CD4-positive, alpha-beta T cell treated with Interleukin-21 for 1 hour (primary cell): ENCODE measurements at places on chromosomes 7 and 10.

DNA sequence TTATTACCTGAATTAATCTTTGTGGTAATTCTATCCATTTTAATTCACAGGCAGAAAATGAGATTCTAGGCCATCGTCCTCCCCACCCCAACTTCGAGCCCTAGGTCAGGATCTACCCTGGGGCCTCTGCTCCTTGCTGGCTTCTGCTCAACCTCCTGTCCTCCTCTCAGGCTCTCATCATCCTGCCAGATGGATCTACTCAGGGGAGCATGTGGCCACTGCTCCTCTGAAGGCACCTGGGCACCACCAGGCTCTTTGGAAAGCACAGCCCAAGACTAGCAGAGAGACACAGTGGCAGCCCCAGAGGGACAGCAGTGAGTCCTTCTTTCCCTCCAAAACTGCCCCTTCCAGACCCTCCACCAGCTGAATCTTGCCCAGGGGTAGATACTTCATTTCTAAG is 248.2 kb downstream of the TCERG1L start:
- DNase-seq = no peak

DNA sequence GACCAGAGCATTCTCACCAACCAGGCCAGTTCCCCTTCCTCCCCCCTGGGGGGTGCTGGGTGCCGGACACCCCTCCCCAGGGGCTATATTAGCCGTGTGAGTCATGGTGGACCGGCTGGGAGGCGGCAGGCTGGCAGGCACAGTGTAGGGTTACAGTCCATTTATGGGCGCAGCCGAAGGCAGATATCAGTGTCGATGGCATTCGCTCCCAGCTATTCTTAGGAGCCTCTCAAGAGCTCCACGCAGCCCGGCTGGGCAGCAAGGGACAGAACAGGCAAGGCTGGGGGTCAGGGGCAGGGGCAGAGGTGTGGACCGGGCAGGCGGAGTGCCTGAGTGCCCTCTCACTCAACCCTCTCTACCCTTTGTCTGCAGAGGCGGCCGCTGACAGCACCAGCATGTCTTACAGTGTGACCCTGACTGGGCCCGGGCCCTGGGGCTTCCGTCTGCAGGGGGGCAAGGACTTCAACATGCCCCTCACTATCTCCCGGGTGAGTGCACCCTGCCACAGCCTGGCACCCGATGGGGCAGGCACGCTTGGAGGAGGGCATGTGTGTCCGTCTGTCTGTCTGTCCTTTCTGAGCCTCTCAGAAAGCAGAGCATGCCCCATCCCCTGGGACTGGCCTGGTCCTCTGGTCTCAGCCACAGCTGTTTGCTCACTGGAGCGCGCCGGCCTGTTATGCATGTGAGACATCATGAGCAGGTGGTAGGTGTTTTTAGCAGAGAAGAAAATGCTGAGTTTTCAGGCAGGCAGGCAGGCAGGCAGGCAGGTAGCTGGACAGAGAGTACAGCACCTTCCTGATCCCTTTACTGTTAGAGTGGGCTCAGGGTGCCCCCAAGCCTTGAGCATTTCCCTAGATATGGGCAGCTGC is at the start of gene LDB3:
LDB3 (plus strand) TSS at position 215 of the 869 bp plus-strand sequence; CDS start at position 396, 181 bp downstream.
- DNase-seq = no peak

DNA sequence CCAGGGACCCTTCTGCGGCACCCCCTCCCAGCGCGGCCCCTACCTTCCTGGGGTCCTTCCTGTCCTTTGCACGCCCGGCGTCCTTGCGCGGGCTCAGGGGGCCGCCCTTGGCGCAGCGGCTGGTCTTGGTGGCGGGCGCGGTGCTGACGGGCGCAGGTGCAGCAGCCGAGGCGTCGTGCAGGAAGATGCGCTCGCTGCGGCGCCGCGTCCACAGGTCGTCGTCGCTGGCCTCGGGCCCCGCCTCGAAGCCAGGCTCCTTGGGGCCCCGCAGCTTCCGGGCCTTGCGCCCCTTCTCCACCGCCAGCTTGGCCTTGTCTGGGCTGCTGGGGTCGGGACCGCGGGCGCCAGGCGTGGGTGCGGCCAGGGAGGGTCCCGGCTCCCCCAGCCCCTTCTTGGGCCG is 49.8 kb downstream of the SLC29A4 start:
- DNase-seq = no peak

GRCh38 chr7:155349601-155350331 is 52.1 kb downstream of the INSIG1 start:
- DNase-seq = no peak

DNA sequence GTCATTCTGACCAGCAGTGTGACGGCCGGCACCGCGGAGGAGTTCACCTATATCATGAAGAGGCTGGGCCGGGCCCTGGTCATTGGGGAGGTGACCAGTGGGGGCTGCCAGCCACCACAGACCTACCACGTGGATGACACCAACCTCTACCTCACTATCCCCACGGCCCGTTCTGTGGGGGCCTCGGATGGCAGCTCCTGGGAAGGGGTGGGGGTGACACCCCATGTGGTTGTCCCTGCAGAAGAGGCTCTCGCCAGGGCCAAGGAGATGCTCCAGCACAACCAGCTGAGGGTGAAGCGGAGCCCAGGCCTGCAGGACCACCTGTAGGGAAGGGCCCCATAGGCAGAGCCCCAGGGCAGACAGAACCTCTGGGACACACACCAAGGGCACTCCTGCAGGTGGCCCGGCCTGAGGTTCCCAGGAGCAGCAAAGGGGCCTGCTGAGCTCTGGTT is 9.0 kb downstream of the RBP3 start:
- DNase-seq = no peak

DNA sequence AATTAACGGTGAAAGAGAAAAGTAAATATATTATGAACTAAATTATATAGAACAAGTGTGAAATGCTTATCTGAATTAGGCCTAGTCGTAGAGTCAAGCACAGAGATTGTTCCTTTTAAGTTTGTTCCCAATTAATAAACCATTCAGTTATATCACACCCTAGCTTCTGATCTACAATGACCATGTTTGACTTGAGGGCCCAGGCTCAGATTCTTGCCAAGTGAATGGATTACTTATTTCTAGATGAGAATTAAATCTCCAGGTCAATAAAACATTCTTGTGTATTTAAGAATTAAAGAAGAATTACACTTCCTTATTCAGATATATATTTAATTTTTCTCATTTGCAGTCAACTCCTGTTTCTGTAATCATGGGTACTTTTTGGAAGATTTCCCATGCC is 37.4 kb upstream of the ARL4A start:
- DNase-seq = no peak

DNA sequence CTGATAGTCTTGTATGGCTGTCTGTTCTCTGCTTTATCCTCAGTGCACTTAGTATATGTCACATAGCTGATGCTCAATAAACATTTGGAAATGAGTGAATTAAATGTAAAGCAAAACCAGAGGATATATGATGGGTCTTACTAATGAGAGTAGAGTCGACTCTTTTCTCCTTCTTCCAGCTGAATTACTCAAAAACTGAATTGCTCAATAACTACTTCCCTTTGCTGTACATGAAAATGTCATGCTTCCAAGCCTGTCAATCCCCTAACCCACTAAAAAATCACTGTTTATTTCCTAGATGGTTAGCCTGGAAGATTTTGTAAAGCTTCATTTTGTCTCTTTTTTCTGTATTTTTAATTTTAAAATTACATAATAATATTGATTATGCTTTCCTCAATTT is 88.0 kb downstream of the OR13A1 start:
- DNase-seq = no peak

DNA sequence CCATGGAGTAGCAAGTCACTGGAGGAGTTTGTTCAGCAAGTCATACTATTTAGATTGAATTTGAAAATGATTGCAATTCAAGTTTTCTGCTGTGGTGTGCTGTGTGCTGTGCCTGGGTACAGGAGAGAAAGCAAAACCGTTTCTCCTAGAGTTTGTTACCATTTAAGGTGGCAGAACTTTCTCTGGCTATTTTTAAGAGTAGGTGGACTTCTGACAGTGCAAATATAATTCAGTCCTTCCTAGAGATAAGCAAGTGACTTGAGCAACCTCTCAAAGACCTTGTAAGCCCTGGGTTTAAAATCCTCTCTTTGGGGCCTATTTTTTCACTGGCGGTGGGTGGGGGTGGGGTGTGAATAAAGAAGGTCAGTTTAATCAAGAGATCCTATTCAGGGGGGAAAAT is 42.9 kb upstream of the FGL2 start:
- DNase-seq = no peak

- DNase-seq = no peak
Observed at GRCh38 chr10:10919976-10920375, 97.7 kb upstream of the CELF2 start.

- DNase-seq = no peak
Observed at GRCh38 chr7:101162551-101163278, 2.7 kb downstream of the VGF start.

DNA sequence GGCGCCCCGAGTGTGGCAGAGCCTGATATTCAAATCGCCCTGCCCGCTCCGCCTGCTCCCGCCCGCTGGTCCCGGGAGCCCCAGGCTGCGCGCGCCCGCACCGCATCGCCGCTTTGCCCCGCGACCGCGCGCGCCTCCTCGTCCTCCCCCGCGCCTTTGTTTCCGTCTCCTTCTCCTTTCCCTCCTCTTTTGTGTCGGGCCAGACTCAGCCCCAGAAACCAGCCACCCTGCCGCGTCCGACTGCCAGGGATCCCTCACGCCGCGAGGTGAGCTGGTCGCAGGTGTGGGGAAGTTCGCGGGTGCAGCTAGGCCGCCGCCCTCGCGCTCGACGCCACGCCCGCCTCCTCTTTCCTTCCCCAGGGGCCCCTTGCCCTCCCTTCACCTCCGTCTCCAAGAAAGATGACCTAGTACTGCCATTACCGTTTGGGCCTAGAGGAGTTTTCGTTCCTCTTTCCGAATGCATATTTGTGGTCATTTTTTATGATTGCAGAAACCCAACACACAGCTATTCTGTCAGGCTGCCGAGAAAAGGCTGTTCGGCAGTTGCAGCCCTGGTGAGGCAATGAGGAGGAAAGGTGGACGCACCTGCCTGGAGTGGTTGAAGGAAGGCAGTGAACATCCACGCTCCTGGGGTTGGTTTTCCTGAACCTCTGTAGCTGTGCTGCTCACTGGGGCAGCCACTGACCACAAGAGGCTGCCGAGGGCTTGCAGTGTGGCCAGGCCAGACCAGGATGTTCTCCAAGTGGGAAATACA is 107.3 kb downstream of the SNX10 start:
- DNase-seq = no peak

- no peak for DNase-seq
Observed at GRCh38 chr10:93081834-93082233, 8.1 kb downstream of the CYP26A1 start.

GRCh38 chr7:44172803-44173424 is 16.3 kb downstream of the GCK start:
- DNase-seq = no peak

DNA sequence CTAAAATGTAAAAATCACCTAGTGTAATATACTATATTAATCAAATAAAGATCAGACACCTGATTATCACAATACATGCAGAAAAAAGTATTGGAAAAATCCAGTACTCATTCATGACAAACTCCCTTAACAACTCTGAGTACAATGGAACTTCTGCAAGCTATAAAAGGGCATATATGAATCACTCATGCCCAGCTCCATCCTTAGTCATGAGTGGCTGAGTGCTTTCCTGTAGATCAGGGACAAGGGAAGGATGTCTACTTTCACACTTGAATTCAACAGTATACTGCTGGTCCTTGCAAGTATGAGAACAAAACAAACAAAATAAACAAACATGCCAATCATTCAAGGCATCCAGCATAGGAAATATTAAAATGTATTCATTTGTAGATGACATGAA is 116.5 kb downstream of the ADARB2 start:
- DNase-seq = no peak

DNA sequence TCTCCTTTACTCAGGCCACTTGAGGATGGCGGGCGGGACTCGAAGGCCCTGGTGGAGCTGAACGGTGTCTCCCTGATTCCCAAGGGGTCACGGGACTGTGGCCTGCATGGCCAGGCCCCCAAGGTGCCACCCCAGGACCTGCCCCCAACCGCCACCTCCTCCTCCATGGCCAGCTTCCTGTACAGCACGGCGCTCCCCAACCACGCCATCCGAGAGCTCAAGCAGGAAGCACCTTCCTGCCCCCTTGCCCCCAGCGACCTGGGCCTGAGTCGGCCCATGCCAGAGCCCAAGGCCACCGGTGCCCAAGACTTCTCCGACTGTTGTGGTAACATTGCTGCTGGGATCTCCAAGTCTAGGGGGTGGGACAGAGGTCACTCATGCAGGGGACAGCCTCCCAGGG is 65.7 kb downstream of the GTF2IRD1 start:
- DNase-seq = no peak

DNA sequence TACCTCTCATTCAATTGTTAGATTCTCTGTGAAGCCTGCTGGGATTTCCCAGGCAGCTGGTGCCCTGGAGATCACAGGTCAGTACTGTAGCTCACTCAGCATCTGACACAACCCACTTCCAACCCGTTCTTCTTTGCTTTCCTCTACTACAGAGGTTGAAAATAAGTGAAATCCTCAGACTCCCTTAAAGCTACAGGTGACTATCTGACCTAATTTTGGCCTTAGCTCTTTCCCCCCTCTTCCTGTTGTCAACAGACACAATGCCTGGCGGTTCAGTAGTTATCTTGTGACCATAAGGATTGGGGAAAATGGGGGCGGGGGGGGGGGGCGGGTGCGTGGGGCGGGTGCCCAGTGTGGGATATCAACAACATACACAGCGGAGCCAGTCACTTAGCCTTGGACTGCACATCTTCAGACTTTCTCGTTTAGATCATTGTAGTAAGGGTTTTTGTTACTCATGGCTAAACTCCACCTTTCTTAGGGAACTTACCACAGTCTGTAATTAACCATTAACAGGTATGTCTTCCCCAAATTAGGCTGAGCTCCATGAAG is 37.8 kb downstream of the MTPN start:
- no peak for DNase-seq

GRCh38 chr10:19142967-19143366 is 94.4 kb downstream of the MALRD1 start:
- no peak for DNase-seq

GRCh38 chr7:70856901-70857630 is 274.9 kb upstream of the GALNT17 start:
- peak; percentile 33 for DNase-seq

DNA sequence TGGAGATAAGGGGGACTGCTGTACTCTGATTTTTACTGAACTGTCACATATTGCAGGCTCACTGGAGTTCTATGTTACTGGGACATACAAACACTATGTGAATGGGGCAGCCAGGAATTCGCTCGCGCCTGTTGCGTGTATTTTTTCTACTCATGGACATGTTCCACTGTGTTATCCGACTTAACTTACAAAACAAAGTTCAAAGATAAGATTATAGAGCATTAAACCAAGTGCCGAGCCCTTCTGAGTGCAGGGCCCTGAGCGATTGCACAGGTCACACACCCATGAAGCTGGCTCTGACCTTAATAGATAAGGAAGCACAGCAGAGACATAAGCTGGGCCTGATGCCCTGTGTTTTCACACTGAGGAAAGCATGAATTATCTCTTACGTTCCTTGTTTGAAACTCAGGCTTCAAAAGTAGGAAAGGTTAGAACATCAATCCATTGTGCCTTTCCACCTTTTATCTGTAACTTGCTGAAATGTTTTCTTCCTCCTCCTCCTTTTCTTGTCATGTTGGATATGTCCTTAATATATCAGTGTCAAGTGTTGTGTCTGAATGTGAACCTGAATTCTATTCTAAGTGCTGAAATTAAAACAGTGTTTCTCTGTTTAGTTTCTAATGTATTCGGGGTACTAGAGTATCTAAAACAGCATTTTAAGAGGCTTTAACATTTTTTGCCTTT is 273.8 kb downstream of the AUTS2 start:
- no peak for DNase-seq

GRCh38 chr10:6657196-6657595 is 77.1 kb upstream of the PRKCQ start:
- DNase-seq = no peak

- peak; percentile 8 for DNase-seq
Observed at GRCh38 chr7:150937848-150938561, 40.1 kb downstream of the KCNH2 start.

- DNase-seq = no peak
Observed at GRCh38 chr7:35316549-35316948, 62.6 kb upstream of the TBX20 start.
